Progenitor cell of endocrine pancreas (in vitro differentiated cells): ENCODE measurements at places on chromosomes 13 and 19.

GRCh38 chr13:43054803-43055802 lies 31.7 kb downstream of the DNAJC15 start:
- DNase-seq = peak; percentile 17

GRCh38 chr13:63625869-63626268 lies 2210.2 kb upstream of the PCDH20 start:
- DNase-seq = no peak

- DNase-seq = no peak
Measured at GRCh38 chr19:4473763-4474513, 1.8 kb downstream of the HDGFL2 start.

- DNase-seq = no peak
Measured at GRCh38 chr19:36547001-36547732, 19.1 kb upstream of the ZNF260 start.

DNA sequence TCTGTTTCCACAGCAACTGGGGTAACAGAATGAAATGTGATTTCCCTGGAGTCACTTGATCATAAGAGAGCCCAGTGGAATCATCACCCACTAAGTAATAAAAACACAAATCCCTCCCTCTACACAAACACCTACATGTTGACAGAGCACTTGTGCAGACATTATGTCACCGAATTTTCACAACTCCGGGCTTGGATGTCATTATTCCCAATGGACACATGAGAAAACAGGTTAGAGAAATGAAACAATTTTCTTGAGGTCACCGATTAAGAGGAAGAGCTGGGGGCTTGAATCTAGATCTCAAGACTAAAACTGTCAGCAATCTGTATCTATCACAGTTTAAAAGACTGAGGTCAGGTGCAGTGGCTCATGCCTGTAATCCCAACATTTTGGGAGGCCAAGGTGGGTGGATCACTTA lies 3.1 kb downstream of the XRCC1 start:
- DNase-seq = no peak

DNA sequence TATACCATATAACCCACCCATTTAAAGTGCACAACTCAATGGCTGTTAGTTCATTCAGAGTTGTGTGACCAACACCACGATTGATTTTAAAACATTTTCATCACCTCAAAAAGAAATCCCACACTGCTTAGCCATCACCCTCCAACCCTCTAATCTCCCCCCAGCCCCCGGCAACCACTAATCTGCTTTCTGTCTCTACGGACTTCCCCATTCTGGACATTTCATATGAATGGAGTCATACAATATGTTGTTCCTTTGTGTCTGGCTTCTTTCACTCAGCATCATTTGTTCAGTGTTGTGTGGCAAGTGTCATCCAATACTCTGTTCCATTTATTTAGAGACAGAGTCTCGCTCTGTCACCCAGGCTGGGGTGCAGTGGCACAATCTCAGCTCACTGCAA lies 4.0 kb upstream of the PNMA8B start:
- DNase-seq = no peak

DNA sequence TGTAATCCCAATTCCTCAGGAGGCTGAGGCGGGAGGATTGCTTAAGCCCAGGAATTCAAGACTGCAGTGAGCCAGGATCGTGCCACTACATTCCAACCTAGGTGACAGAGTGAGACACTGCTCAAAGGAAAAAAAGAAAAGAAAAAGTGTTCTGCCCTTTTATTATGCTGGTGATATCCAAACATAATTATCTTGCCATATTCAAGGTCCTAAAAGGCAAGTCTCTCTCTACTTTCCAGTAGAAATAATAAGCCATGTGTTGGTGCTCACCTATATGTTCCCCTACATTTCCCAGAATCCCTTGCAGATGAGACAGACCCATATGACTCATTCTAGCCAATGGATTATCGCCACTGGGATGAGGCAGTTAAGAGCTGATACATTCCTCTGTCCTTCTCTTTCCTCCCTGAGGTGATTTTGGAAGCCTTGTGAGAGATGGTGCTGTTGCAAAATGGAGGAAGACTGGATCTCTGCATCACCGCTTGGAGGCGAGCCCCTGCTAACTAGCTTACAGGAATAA lies 58.3 kb upstream of the MRI1 start:
- DNase-seq = no peak

GRCh38 chr19:8473648-8474476 lies 28.6 kb downstream of the PRAM1 start:
- DNase-seq = no peak

- no peak for DNase-seq
Measured at GRCh38 chr19:31303262-31303815, 45.9 kb downstream of the TSHZ3 start.

DNA sequence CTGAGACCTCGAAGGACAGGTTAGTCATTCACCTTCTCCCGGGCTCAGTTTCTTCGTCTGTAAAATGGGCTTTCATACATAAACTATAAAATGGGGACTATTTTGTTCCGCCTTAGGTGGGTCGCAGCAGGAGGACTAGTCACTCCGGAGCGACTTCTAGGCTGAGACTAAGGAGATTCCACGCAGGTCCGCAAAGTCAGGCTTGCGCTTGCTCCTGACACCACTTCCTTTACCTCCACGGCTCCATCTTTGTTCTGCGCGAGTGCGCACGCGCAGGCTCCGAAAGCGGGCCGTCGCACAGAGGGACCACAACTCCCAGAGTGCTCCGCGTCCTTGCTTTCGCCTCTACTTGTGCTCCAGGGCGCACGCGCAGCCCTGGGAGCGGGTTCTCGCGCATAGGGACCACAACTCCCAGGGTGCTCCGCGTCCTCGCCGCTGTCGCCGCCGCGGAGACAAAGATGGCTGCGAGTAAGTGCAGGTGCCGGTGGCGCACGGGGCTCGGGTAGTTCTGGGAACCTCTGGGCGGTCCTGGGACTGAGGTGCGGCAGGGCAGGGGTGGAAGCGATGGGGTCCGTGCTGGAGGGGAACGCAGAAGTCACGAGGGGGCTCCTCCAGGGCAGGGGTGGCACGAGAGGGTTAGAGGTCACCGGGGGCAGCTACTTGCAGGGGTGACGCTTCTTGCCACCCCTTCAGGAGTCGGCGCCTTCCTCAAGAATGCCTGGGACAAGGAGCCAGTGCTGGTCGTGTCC lies at the start of gene NDUFA3:
NDUFA3 (plus strand) TSS at position 435 of the 749 bp plus-strand sequence; CDS start at position 459, 24 bp downstream.
- peak; percentile 92 for DNase-seq

- no peak for DNase-seq
Measured at GRCh38 chr19:35341565-35342225, 6.0 kb upstream of the FFAR1 start.

DNA sequence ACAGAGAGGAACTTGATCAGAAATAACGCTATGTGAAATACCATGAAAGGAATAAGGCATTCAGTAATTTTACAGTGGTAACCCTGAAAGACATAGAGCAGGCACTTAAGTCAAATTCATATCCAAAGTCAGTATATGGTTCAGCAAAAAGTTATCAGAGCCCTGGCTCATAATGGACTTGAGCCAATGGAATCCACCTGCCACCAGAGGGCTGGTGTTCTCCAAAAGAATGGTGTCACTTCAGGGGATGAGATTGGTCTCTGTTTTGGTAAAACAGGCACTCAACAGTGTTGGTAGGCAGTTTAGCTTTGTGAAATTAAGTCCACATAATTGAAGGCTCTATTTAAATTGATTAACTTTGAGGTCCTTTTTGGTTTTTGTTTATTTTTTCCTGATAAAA lies 93.9 kb downstream of the LIG4 start:
- DNase-seq = no peak

- no peak for DNase-seq
Measured at GRCh38 chr19:10271543-10272086, 695 bp downstream of the ICAM1 start.

- DNase-seq = no peak
Measured at GRCh38 chr13:113566227-113566561, 18.4 kb upstream of the TFDP1 start.

DNA sequence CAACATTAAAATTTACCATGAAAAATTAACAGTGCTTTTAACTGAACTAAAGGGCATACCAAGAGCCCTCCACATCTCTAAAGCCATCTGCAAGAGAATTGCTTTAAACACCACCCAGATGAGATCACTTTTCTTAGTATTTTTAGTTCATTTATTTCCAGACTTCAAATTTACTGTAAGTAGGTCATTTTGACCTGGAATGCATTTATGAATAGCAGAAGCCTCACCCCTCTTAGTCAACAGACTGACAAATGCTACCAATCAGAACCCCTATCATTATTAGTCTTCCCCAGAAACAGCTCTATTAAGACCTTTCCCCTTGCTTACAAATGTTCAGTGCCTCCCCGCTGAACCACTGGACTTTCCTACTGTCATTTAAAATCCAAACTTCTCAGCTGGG lies 27.3 kb downstream of the RUBCNL start:
- no peak for DNase-seq

DNA sequence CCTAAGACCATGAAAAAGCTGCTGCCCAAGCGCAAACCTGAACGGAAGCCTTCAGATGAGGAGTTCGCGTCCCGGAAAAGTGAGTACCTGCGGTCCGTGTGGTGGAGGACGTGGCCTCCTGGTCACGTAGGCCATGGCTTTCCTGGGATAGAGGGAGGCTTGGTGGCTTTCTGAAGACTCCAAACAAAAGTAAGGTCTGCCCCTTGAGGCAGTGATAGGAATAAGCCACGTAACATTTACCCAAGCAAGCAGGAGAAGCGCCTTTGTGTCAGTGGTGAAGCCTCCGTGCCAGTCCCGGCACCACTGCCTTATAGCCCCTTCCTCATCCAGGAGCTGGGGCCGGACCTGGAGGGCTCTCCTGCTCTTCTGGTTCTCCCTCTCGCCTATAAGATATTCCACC lies 34.3 kb upstream of the TEX29 start:
- no peak for DNase-seq

DNA sequence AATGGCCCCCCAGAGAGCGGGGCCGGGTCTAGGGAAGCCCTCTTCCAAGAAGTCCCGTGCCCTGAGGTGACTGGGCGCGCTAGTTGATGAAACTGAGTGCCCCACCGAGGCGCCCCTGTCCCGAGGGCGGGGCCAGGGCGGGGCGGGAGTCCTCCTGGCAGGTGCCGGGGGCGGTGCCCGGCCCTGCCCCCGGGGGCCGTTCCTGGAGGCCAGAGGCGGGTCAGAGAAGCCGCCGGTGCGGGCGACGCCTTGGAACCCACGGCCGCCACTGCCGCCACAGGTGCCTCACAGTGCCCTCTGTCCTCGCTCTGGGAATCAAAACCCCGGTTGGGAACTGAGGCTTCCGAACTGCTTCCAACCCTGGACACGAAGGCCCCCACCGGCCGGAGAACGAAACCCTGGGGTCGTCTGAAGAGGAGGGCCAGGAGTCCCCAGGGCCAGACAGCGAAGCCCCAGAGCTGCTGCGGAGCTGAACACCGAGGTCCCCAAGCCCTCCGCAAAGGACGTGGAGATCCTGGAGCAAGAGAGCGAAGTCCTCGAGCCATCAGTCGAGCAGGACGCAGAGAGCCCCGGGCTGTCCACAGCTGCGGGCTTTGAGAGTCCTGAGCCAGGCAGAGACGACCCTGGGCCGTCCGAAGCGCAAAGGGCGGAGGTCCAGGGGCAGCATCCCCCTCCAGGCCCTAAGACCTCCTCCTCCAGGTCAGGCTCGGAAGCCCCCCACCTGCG lies at the start of gene MISP3:
MISP3 (plus strand) TSS at position 252 of the 726 bp plus-strand sequence. CDS start 524 bp downstream, outside the sequence.
- DNase-seq = no peak

- DNase-seq = no peak
Measured at GRCh38 chr13:40114305-40114896, 458.9 kb downstream of the COG6 start.

- DNase-seq = no peak
Measured at GRCh38 chr19:13074378-13074777, 28.3 kb downstream of the LYL1 start.

- DNase-seq = no peak
Measured at GRCh38 chr13:110220471-110220870, 86.5 kb downstream of the COL4A1 start.

- DNase-seq = no peak
Measured at GRCh38 chr13:53460796-53461195, 432.2 kb downstream of the OLFM4 start.

DNA sequence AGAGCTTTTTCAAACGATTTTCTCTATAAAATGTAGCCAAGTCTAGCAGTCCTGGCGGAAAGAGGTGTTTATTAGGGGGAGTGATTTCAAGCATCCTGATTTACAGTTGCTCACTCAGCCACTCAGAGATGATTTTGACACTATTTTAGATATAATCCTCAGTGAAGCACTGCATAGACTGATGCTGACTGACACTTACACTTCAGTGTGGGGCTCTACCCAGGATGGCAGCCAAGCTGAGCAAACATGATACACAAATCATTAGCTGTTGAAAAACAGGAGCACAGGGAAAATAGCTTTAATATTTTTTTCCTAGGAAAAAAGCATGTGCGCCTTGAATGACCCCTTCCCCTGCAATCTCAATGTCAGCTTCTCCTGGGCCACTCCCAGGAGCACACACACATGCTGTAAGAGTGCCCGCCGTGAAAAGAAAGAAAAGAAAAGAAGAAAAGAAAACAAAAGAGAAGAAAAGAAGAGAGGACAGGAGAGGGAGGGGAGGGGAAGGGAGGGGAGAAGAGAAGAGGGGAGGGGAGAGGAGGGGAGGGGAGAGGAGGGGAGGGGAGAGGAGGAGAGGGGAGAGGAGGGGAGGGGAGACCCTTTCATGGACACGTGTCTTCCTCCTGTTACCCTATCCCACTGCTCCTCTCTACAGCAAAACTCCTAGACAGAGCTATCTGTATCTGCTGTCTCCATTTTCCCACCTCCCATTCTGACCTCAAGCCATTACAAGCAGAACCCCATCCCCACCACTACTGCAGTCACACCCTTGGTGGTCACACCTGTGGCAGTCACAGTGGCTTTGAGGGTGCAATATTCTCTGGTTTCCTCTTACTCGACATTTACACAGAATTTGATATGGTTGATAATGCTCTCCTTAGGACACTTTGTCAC lies 36.4 kb downstream of the RCBTB2 start:
- no peak for DNase-seq
